Fibroblast of the aortic adventitia (primary cell): ENCODE measurements at places on chromosomes 16 and 17.
A peak's percentile ranks its signal among the peaks of the same experiment; 100 is the strongest.

GRCh38 chr17:16467044-16467443, 24.9 kb downstream of the LRRC75A start:
- DNase-seq, result no peak

- no peak for DNase-seq
Measured at GRCh38 chr16:65124596-65124995, 2.7 kb upstream of the CDH11 start.

GRCh38 chr16:73764321-73764720, 532.3 kb upstream of the PSMD7 start:
- no peak for DNase-seq

DNA sequence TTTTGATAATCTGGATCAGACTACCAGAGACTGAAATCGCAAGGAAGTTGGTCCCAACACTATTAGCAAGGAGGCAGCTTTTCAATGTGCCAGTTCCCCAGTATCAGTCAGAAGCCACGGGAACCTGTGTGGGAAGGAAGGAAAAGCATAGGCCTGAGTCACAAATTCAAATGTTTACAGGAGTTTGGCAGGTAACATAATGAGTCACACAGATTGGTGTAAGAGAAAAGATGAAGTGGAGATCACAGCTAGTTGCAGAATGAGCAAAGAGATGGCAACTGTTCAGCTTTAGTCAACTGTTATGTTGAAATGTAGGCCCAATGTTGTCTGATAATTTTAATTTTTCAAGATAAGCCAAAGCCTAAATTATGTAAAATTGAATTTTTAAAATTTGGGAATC, 28.1 kb upstream of the ITGA2B start:
- peak; percentile 93 for DNase-seq

DNA sequence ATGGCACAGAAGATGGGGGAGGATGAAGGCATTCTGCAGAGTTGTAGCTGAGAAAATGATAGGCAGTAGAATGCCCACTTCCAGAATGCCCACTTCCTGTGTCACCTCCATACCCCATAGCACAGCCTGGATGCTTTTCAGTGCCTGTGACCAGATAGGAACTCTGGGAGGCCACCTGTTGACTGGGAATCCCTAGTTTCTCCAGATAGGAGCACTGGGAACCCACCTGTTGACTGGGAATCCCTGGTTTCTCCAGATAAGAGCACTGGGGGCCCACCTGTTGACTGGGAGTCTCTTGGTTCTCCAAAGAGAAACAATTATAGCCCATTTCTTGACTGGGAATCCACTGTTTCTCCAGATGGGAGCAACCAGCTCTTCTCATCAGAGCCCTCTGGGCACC, 11.6 kb downstream of the CPHXL start:
- no peak for DNase-seq

DNA sequence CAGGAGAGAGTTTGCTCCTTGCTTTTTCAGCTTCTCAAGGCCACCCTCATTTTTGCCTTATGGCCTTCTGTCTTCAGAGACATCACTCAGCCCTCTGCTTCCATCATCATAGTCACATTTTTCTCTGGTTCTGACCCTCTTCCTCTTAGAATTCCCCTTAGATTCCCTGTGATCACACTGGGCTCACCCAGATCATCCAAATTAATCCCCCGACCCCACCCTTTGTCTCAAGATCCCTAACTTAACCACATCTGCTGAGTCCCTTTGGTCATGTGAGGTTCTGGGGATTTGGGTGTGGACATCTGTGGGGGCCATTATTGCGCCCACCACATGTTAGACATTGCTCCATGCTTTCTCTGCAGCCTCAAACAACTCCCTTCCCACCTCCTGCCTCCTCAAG, 323.4 kb downstream of the CPPED1 start:
- no peak for DNase-seq

DNA sequence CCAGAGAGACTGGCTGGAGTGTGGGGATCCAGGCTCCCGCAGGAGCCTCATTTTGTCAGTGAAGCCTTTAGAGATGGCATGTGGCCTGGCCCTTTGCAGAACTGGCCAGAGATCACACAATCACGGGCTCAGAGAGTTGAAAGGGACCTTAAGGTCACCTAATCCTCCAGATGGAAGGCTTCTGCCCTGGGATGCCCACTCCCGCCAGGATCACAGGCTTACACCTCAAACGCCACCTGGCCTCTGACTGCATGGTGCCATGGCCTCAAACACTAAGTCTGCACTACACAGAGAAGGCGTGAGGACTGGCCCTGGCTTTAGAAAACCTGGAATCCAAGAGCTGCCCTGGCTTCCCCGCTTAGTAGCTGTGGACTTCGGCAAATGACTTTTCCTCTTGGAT, 306.8 kb upstream of the CCL2 start:
- no peak for DNase-seq

GRCh38 chr17:77376795-77377709, 236.3 kb downstream of the SEC14L1 start:
- peak; percentile 63 for DNase-seq

GRCh38 chr17:40347319-40348135, 17.0 kb downstream of the GJD3 start:
- no peak for DNase-seq

DNA sequence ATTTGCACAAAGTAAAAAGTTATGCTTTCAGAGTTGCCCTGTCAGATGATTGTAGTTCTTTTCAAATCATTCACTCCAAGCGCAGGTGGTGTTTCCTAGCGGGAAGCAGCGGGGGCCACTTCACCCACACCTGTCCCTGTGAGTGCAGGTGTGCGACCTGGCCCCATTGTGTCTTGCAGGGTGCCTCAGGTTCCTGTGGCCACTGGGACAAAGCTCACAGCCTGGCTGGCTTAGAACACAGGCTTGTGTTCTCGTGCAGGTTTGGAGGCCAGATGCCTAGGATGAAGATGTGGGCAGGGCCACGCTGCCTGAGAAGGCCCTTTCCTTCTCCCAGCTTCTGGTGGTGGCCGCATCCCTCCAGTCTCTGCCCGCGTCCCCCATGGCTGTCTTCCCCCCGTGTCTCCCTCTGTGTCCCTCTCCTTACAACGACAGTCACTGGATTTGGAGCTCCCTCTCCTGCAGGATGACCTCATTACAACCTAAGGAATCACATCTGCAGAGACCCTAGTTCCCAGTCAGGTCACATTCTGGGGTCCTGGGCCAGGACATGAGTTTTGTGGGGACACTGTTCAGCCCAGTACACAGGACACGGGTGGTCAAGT, 90.5 kb downstream of the NPIPB11 start:
- DNase-seq, result no peak

DNA sequence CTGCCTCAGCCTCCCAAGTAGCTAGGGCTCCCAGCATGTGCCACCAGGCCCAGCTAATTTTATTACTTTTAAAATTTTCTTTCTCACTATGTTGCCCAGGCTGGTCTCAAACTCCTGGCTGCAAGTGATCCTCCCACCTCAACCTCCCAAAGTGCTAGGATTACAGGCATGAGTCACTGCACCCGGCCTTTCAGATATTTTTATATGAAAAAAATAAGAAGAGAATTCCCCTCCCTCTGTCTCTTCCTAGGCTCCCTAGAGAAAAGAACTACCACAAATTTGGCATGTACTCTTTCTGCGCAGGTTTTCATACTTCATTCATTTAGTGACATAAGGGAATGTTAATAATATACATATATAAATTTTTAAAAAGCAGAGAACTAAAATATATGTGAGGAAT, 21.7 kb upstream of the SMURF2 start:
- peak; percentile 54 for DNase-seq

DNA sequence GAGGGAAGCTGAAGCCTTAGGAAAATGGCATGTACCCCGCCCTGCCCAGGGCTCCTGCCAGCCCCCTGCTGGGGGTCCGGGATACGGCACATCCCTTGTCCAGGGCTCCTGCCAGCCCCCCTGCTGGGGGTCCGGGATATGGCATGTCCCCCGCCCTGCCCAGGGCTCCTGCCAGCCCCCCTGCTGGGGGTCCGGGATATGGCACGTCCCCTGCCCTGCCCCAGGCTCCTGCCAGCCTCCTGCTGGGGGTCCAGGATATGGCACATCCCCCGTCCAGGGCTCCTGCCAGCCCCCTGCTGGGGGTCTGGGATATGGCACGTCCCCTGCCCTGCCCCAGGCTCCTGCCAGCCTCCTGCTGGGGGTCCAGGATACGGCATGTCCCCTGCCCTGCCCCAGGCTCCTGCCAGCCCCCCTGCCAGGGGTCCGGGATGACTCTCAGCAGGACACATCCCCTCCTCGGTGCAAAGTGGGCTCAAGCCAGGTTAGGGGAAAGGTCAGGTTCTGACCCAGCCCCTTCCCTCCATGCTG, 43.2 kb downstream of the RPH3AL start:
- DNase-seq, result no peak

DNA sequence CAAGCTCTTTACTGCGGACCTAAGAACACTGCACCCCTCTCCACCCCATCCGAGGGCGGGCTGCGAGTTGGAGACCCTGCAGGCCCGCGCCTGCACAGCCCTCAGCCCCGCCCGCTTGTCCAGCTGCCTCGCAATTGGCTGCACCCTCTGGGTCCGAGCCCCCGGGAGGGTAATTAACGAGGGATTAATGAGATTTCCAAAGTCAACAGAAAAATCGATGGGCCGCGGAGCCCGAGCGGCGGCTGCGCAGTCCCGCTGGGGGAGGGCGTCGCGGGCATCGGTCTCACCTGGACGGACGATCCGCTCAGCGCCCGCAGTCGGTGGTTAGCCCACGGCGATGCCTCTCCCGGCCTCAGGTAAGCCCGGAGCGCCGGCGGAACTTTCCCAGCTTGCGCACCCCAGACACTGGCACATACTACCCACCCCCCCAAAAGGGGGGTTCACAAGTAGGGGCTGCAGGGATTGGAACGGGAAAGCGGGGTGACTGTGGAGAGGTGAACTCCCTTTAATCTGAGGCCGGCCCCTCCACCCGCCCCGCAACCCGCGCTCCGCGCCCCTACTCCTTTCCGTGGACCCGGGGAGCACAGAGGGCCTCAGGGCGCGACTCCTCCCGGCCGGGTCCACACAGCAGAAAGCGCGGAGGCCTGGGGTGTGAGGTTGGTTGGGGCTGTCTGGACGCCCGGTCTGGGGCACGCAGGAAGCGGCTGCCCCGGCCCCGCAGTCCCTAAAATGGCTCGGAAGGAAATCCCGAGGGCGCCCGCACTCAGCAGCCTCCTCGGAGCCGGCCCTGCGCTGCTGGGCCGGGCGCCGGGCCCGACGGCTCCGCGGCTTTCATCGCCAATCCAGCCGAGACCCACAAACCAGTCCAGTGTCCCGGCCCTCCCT, at the start of gene OTOP3:
OTOP3 (plus strand) TSS at position 314 of the 885 bp plus-strand sequence; CDS start at position 338, 24 bp downstream.
- DNase-seq, result no peak

DNA sequence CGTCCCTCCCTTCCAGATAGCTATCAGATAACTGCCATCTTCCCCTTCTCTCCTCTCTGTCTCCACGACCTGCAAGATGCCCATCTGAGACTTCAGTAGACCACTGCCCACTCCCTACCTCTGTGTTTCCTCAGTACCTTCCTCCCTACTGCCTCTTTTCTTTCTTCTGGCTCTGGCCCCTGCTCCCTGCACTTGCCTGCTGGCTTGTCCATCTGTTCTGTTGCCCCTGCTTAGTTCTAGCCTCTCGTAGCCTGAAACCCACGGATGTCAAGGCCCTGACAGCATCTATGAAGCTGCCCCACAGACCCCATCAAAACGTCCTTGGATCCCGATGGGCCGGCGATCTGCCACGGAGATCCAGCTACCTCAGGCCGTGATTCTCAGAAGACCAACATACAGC, 53.0 kb downstream of the ELAC2 start:
- no peak for DNase-seq

- peak; percentile 55 for DNase-seq
Measured at GRCh38 chr16:3131755-3132377, 3.0 kb upstream of the ZNF213 start.

GRCh38 chr17:59329176-59330052, 2.0 kb upstream of the YPEL2 start:
- DNase-seq, result peak; percentile 89

GRCh38 chr16:82368041-82368440, 198.0 kb upstream of the MPHOSPH6 start:
- peak; percentile 2 for DNase-seq

DNA sequence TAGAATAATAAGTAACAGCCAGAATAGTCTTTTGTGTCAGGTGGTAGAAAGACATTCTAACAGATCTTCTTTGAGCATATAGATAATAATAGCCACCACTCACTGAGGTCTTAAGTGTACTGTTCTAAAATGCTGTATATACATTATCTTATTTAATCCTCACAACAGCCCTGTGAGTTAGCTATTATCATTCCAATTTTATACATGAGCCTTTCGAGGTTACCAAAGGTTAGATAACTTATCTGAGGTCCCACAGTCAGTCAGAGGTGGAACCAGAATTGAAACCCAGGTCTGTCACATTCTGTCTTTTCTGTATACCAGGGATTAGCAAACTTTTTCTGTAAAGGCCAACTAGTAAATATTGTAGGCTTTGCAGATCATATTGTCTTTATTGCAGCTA, 23.2 kb downstream of the REXO5 start:
- DNase-seq, result no peak
